Activated T-cell treated with anti-CD3 and anti-CD28 coated beads, Interleukin-2, amount 50 U/mL, for 24 hours (primary cell): ENCODE measurements at places on chromosomes 7 and 10.

DNA sequence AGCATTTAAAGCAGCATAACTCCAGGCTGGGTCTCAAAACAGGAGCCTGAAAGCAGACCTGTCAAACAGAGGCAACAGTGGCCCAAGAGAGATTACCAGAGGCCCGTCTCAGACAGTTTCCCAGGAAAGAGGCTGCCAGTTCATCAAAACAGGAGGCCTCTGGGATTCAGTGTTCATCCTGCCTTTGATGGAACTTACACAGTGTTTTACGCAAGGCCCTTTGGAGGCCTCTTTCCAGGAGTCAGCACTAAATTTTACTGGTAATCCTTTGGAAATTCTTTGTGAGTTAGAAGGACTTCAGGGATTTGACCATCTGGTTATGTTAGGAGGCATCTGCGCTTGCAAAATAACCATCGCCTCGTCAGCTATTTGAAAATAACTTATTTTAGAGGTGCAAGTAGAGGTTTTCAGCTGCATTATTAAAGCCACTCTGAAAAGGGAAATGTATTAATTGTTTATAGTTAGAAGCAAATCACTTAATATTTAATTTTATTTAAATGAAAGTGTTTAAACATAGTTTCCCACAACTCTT is 501.2 kb upstream of the COBL start:
- H3K4me3 ChIP-seq, result no peak overlapping the region
- no peak overlapping the region for H3K27ac ChIP-seq
- H3K27me3 ChIP-seq, result no peaks in the 10 kb centered on the region

- H3K4me1 ChIP-seq, result peaks cover 34% of the 10 kb centered on the region
- no peaks in the 10 kb centered on the region for H3K36me3 ChIP-seq
- no peak for DNase-seq
- peak overlapping the region; percentile 58 for H3K4me3 ChIP-seq
Observed at GRCh38 chr7:23472956-23473843, 2.9 kb upstream of the IGF2BP3 start.

DNA sequence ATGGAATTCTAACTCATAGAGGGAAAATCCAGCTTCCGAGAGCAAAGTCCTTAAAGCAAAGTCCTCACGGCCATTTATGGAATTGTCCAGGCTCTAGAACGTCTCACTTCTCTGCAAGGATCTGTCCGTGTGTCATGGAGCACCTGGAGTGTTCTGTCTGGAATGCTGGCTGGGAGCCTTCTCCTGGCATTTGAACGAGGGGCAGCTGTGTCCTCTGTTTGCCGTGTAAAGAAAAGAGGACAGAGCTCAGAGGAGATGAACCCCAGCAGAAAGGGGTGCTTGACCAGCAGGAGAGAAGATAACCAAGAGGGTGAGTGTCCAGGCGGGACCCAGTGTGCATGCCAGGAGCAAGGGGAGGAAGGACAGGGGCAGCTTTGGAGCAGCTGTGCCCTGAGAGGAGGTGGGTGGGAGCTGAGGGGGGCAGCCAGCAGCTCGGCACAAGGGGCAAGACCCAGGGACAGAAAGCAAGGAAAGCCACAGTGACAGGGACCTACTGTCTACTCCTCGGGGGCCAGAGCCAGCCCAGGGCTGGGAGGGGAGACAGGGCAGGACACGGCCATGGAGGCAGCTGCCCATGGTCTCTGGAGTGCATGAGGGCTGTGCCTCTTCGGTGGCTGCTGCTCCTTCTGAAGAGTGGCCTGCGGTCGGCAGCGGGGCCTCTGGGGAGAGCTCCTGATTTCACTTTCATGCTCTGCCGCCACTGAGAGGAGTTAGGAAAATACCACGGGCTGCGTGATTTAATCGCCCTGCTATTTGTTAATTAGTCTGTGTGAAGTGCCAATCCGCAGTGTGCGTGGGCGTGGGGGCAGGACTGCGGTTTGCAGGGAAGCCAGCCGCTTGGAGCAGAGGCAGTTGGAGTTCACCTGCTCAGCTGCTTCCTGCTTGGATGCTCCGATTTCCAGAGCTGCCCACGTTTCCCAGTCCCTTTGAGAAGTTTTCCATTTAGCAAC is 149.3 kb upstream of the SHH start:
- peak overlapping the region; percentile 51 for H3K27ac ChIP-seq
- H3K4me1 ChIP-seq, result peaks cover 33% of the 10 kb centered on the region
- peak; percentile 43 for DNase-seq
- no peak overlapping the region for H3K4me3 ChIP-seq
- no peaks in the 10 kb centered on the region for H3K36me3 ChIP-seq
- peaks cover 23% of the 10 kb centered on the region for H3K27me3 ChIP-seq

DNA sequence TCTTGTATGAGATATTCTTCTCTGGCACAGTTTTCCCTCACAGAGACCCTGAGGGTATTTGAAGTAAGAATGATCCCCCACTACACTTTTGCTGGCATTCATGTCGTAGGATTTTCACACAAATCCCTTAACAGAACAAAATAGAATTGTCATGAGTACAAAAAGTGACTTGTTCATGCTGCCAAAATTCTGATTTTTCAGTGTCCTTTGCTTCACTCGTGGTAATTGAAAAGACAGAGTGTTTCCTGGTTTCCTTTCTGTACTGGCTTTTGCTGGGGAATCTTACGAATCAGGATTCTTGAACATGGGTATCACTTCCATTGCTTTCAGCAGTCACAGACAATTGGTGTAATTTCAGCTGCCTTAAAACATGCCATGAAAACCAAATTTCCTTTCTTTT is 756.3 kb downstream of the REEP3 start:
- no peaks in the 10 kb centered on the region for H3K4me1 ChIP-seq
- H3K4me3 ChIP-seq, result no peak overlapping the region
- no peaks in the 10 kb centered on the region for H3K36me3 ChIP-seq
- no peak overlapping the region for H3K27ac ChIP-seq
